ENCODE measurements at places on chromosomes 5 and 9.

DNA sequence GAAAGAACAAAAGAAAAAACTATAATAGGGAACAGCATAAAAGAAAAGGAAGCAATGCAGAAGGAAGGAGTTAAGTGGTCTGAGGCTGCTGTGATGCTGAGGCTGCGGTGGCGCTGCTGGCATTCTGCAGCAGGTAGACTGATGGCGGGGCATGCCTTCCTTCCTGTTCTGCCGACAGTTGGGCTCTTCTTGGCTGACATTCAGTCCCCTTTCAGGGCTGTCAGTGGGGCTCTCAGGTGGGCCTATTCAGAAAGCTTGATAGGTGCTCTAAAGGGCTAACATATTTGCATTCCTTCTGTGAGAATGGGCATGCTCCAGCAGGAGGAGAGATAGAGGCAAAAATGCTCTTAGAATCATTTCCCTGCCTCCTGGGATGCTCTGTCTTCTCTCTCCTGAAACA, 5.1 kb upstream of the CLINT1 start:
- DNase-seq, result no peak

DNA sequence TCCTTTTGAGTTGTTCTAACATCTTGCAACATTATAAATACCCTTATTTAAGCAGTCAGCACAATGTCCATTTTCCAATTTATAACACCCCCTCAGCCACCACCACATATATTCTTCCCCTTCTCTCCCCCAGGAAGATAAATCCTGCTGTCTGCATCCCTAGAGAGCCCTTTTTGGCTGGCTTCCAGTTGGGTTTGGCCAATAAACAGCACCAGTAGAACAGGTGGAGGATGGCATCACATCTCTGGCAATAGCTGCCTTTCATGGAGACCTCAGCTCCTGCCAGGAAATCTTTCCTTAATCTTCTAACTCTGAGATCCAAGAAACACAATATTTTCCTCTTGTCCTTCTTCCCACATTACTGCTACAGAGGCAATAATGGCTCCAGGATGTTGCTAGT, 53.7 kb downstream of the TRIM36 start:
- no peak for DNase-seq

DNA sequence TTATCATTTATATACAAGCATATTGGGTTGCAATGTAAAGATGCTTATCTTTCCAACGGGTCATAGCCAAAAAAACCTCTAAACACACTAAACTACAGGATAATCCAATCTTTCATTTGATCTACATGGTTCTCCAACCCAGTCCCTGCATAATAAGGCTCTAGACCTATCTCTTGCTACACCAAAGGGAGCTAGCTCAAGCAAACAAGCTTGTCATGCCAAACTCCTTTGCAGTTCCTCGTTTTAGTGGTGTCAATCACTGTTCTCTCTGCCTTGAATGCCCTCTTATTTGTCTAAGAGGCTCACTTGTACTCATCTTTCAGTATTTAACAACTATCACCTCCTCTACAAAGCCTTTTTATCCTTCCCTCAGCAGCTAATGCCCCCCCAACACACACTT, 5.6 kb downstream of the HOMER1 start:
- DNase-seq, result no peak

DNA sequence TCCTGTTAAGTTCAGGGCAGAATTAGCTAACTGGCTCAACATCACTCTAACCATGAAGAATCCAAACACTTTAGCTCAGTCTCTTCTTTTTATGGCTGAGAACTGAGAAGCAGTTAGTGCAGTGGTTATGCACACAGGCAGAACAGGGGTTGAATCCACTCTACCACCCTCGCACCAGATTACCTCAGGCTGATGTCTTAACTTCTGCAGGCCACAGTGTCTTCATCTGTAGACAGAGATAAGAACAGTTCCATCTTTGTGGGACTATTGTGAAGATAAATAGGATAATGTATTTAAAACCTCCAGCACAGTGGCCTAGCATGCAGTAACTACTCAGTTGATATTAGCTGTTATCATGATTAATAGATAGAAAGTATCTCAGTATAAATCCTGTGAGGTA, 54.8 kb downstream of the FAM114A2 start:
- DNase-seq, result no peak

DNA sequence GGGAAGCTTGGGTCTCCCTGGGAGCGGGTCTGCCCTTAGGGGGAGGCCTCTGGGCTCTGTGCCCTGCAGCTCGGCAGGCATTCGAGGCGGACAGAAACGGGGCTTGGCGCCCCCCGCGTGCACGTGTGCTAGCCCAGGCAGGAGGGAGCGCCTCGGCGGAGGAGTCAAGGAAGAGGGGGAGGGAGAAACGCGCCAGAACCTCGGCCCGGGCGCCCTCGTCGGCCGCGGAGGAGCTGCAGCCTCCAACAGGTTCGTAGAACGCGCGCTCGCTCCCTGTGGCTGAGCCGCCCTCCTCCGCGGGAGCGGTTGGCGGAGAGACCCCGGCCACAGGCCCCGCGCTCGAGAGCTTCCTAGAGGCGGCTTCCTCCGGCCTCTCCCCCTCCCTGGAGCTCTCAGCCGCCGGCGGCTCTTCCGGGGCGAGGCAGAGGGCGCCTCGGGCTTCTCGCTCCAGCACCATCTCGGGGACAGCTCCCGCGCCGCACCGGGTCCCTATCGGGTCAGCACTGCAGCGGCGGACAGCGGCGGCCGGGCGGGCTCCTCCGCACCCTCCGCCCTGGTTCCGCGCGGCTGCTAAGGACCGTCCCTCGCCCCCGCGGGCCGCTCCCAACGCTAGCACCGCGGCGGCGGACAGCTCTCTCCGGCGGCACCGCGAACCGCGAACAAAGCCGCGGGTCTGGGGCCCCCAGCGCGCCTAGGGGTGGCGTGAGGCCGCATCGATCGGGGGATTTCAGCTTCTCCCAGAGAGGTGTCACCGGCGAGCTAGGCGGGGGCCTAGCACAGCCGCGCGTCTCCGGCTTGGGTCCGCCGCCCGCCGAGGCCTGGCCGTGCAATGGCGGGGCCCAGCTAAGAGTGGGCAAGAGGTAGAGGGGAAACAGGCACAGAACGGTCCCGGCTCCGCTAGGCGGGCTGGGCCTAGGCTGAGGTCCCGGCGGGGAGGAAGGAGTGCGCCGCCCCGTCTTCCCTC, 74.6 kb upstream of the CPLX2 start:
- peak; percentile 74 for DNase-seq
